Esophagus mucosa (tissue), 1 donor: ENCODE measurements at places on chromosomes 2 and 18. TPM values are rescaled to one million over a fixed set of nuclear protein-coding genes. Genes with fewer than 3 reads are reported as not detected.

Gene ABI2
- total RNA-seq = 13.7 TPM

Gene DSG4
- total RNA-seq = not detected

Gene GPR45
- total RNA-seq = not detected

Gene CRYBA2
- not detected for total RNA-seq

Gene TDRD15
- not detected for total RNA-seq

Gene FEV
- total RNA-seq = not detected

Gene LYPD1
- 1.6 TPM for total RNA-seq

Gene TMEM198
- 1.2 TPM for total RNA-seq

Gene ALPI
- total RNA-seq = not detected

Gene IL1R1
- 19.1 TPM for total RNA-seq

Gene GPR35
- 0.24 TPM for total RNA-seq

Gene ST6GAL2
- 2.5 TPM for total RNA-seq

Gene UGT1A5
- 0.68 TPM for total RNA-seq

Gene LINC00305
- not detected for total RNA-seq

Gene DNAH7
- 0.12 TPM for total RNA-seq
